ENCODE measurements at places on chromosomes 12 and 14.

GRCh38 chr12:1791104-1791841 lies 29.1 kb upstream of the LRTM2 start:
- DNase-seq, result no peak

DNA sequence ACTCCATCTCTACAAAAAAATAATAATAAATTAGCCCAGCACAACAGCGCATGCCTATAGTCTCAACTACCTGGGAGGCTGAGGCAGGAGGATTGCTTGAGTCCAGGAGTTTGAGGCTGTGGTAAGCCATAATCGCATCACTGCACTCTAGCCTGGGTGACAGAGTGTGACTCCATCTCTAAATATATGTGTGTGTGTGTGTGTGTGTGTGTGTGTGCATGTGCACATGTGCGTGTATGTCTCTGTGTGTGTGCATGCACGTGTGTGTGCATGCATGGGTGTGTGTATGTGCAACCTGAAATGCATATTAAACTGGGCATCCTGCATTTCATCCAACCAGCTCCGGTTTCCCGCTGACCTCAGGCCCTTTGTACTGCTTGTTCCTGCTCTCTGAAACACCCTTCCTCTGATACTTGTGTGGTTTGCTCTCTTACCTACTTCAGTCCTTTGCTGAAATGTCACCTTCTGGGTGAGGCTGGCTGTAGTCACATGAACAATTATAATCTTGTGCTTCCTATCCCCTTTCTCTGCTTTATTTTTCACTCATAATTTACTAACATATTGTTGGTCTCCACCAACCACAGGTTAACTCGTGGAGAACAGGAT lies 46.9 kb downstream of the PHLDA1 start:
- DNase-seq, result no peak

- DNase-seq, result no peak
Measured at GRCh38 chr12:48947727-48948126, 9.6 kb downstream of the ARF3 start.

- DNase-seq, result no peak
Measured at GRCh38 chr14:20478894-20479293, 9.7 kb downstream of the PNP start.

DNA sequence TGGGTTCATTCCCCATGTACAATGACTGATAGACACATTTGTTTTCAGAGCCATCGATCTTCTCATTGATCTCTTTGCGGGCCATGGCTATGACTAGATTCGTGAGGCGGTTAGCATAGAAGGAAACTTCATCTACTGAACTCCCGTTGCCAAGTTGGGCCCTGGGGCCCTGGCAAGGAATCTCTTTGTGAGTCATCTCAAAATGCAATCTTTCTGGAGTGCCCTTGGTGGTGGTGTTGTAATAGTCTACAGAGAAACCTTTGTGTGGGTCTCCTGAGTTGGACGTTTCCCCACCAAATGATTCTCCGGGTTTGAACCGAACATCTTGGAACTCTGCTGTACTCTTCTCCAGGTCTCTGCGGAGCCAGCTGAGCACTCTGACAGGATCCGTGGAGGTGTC lies 20.4 kb downstream of the AKAP3 start:
- no peak for DNase-seq
